Bronchial epithelial cell (primary cell): ENCODE measurements at places on chromosomes 5 and 9.
A peak's percentile ranks its signal among the peaks of the same experiment; 100 is the strongest.

DNA sequence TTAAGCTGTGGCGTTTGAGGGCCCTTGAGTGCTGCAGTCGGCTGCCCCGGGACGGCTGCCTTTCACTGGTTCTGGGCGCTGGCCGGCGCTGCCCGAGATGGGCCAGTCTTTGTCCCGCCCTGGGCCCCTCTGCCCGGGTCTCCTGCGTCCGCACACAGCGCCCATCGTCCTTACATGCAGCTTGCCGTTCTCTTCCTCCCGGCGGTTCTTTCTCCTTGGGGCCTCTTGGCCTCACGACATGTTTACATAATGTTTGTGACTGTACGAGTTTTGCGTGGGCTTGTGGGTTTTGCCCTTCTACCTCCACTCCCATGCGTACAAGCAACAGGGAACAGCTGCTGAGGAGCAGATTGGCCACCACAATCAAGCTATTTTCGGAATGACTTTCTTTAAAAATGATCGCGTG lies 618 bp downstream of the TNPO1 start:
- peak; percentile 49 for DNase-seq

GRCh38 chr5:29462241-29462640 lies 1731.2 kb upstream of the CDH6 start:
- DNase-seq, result no peak

DNA sequence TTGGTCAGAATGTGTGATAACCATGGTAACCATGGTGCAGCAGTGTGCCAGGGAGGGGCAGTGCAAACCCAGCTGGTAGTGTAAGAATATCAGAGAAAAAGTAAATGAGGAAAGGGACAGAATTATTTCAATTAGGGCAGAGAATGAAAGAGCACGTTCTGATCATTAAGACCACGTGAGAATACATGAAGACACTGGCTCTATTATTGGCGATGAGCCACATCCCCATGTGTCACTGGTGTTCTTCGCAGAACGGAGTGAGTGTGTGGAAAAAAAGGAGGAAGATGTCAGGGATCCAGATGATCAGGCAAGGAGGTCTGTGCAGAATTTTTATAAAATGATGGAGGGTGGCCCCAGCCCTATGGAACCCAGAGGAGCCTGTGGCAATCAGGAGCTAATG lies 315.5 kb downstream of the SEMA5A start:
- DNase-seq, result no peak

DNA sequence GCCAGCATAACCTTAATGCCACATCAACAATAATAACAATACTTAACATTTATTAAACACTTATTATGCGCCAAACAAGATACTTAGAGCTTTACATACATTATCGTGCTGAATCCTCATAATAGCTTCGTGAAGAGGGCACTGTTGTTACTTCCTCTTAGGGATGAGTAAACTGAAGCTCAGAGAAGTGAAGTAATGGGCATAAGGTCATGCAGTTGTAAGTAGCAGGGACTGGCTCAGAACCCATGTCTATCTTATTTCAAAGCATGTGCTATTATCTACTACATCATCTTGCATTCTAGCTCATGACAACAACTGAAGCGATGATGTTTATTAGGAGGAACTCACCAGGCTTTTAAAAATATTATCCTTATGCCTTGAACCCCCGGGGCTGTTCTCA lies 34.9 kb upstream of the PPP3R2 start:
- no peak for DNase-seq

DNA sequence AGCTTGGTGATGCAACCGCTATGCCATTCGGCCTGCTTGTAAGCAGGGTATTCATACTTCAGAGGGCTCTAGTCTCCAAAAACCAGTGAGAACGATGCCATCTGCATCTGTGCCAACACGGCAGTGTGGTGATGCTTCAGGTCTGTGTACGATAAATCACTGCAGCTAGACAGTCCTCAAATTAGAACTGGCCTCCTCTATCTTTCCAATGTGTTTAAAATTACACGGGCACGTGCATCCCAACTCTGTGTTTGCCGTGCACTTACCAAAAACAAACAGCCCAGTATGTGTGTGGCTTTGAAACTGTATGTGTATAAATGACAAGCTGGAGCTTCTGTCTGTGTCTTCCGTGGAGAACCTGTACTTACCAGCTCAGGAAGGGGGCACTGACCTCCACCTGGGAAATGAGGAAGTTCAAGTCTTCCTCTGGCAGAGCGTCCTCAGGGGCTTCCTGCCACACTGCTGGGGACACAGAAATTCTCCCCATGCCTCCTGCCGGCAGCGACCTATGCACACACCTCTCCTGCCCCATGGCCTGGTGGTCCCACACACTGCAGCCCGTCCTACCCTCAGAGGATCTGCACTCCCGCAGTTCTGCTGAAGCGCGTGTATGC lies 12.3 kb downstream of the MED10 start:
- no peak for DNase-seq

GRCh38 chr9:108780942-108781734 lies 74.6 kb downstream of the ACTL7B start:
- DNase-seq, result peak; percentile 66

DNA sequence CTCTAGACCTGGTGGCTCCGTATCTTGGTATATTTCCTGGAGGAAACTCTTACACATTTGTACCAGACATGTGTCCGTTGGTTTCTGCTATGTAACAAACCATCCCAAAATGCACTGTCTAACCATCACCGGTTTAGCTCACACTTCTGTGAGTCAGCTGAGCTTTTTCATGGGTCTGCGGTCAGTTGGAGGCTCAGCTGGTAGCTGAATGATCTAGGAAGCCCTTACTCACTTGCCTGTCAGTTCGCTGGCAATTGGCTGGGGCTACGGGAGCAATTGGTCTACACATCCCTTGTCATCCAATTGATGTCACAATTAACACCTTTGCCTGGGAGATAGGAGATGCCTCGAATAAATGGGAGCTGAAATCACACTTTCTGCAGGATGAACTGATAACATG lies 11.6 kb upstream of the WHRN start:
- peak; percentile 52 for DNase-seq

GRCh38 chr9:17824616-17825264 lies 245.9 kb downstream of the SH3GL2 start:
- no peak for DNase-seq

DNA sequence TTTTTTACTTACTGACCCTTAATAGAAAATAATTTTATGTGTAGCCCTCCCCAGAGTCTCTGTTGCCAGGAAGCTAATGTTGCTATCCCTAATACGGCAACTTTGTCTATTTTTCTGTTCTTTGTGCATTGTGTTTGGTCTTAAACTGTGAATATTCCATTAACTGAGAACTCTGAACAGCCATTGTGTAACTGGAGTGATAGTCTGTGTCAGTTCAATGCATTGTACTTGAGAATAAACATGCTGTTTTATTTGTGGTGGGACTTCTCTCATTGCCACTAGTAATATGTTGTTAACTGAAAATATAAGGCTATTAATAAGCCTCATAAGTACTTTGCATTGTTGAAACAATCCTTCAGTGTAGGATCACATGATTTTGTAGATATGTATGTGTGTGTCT lies 278.3 kb upstream of the DMRT1 start:
- DNase-seq, result no peak

DNA sequence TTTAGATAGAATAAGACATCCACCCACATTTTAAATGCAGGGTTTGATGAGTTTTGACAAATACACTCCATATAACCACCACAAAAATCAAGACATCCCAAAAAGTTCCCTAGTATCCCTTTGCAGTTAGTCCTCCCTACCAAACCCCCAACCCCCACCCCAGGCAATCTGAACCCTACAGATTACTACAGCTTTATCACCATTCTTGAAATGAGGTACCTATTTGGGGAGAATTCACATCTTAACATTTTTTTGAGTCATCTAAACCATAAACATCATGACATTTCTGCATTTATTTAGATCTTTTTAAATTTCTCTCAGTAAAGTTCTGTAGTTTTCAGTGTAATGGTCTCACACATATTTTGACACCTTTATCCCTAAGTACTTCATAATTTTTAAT lies 53.9 kb downstream of the PTBP3 start:
- DNase-seq, result no peak

DNA sequence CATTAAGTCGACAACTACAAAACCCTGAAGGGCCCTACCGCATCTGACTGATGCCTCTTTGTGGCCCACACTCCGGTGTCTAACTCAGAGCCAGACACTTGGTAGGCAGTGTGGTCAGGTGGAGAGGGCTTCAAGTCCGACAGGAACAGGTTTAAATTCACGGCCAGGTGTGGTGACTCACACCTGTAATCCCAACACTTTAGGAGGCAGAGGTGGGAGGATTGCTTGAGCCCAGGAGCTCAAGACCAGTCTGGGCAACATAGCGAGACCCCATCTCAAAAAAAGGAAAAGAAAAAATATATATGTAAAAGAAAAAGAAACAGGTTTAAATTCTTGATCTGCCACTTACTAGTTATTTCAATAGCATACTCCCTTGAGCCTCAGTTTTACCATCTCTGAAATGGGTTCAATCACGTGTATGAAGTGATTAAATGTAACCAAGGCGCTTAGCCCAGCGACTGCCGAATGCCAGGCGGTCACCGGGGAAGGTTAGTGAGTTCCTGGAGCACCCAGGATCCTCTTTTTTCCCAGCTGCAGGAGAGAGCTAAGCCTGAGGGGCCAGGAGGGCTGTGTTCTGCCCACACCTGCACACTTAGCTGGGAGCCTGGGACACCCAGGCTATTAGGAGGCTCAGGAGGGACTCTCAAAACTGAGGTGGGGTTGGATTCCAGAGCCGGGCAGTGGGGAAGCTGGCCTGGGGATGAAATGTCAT lies 943 bp downstream of the CLTB start:
- DNase-seq, result peak; percentile 49

- DNase-seq, result no peak
Observed at GRCh38 chr9:69136185-69136584, 37.9 kb upstream of the TJP2 start.

- DNase-seq, result peak; percentile 1
Observed at GRCh38 chr5:43874772-43875171, 271.8 kb downstream of the NNT start.

- DNase-seq, result no peak
Observed at GRCh38 chr5:33439905-33440481, 772 bp upstream of the TARS1 start.

- DNase-seq, result no peak
Observed at GRCh38 chr5:99035942-99036341, 107.1 kb upstream of the CHD1 start.

DNA sequence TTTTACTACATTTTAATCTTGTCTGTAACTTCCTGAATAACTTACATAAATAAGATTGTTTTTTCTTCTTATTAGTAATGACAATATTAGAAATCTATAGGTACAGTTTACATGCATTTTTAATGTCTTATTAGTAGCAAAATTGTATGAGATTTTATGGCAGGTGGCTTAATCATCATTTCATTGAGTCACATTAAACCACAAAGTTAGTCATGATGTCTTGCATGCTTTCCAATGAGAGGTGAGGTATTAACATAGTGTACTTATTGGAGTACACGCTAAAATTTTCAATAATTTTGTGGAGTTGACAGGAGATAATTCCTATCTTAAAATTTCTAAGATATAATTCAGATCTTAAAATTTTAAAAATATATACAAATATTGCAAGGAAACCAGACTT lies 989.6 kb upstream of the ARRDC3 start:
- peak; percentile 85 for DNase-seq

DNA sequence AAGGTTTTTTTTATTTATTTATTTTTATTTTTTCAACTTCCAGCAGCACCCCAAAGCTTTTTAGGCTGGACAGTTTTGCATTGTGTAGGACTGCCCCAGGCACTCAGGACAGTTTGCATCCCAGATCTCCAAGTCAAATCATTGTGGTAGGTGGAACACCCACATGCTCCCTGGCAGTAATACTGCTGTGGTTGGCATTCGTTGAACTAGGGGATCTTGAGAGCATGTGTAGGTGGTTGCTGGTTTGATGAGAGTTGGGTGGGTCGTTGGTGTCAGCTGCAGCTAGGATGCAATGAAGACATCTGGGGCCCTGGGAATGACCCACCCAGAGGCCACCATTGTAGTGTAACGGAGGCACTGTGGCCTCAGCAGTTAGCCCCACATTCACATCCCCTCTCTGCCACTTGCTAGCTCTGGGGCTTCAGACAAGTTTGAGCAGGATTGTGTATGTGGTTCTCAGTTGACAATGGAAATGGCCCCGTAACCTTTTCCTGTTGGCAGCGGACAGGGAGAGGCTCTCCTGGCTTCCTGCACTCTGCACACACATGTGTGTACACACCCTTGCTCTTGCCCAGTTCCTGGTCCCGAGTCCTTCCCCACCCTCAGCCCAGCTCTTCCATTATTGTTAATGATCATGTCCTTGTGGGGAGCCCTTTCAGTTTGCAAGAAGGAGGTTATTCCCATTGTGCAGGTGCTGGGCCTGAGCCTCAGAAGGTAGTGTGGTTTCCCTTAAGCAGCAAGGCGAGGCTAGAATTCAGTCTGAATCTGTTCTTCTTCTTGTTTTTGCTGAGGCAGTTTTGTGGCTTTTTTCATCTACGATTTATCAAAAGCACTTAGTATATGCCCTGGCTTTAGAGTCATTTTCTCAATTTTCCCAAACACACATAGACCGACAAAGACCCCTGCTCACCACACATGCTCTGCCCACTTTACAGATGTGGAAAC lies 46.5 kb downstream of the PPARGC1B start:
- DNase-seq, result peak; percentile 60

GRCh38 chr9:89629081-89629976 lies 24.5 kb downstream of the GADD45G start:
- DNase-seq, result no peak

- no peak for DNase-seq
Observed at GRCh38 chr9:130501639-130502038, 56.9 kb downstream of the ASS1 start.

DNA sequence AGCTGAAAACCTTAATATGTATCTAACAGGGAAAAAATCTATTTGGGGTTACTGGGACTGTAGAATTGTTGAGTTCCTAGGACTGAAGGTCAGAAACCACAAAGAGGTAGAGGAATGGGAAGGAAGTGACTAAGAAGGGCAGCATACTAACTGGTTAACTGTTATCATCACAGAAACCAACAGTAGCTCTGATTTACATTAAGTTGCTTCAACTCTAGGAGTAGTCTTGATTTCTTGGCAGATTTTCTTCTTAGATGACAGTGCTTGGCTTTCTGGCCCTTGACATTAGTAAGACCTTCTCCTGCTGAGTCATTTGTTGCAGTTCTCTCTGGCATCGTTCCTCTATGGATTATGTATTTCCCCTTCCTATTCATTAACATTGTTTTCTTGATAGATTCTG lies 116.1 kb upstream of the RASA1 start:
- DNase-seq, result peak; percentile 93

GRCh38 chr5:561408-561807 lies 37.2 kb upstream of the SLC9A3 start:
- DNase-seq, result no peak
